ENCODE measurements at places on chromosomes 4 and X. TPM values are rescaled to one million over a fixed set of nuclear protein-coding genes. Genes with fewer than 3 reads are reported as not detected.

- peaks cover 44% of the 10 kb centered on the region for H3K4me1 ChIP-seq
- peak overlapping the region; percentile 53 for H3K4me3 ChIP-seq
- peaks cover 9% of the 10 kb centered on the region for H3K36me3 ChIP-seq
- peak overlapping the region; percentile 91 for H3K27ac ChIP-seq
- peak; percentile 37 for DNase-seq
- H3K27me3 ChIP-seq: peaks cover 23% of the 10 kb centered on the region
Observed at GRCh38 chr4:140070366-140070765, 83.6 kb downstream of the MAML3 start.

Gene GLRA3
- not detected for total RNA-seq

GRCh38 chrX:47610511-47610910, 9.1 kb downstream of the SYN1 start:
- peaks cover 6% of the 10 kb centered on the region for H3K4me1 ChIP-seq
- H3K4me3 ChIP-seq: no peak overlapping the region
- no peaks in the 10 kb centered on the region for H3K27me3 ChIP-seq
- no peak for DNase-seq
- no peaks in the 10 kb centered on the region for H3K36me3 ChIP-seq

Gene HAUS7
- 45.9 TPM for total RNA-seq

Gene UCP1
- not detected for total RNA-seq

DNA sequence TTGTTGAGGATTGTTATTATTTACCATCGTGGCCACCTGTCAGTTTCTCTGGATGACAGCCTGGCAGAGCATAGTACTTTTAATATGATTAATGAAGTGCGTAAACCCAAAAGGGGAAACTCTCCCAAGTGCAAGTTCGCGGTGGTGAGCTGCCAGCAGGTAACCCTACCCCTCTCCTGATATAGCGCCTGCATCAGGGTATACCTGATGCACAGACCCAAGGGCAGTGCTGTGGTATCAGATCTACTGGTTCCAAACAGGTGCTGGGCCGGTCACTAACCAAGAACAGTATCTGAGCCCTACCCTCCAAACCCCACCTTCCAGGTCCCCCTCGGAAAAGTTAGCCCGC, 1.6 kb downstream of the RNF150 start:
- H3K4me3 ChIP-seq: peak overlapping the region; percentile 34
- peaks cover 9% of the 10 kb centered on the region for H3K4me1 ChIP-seq
- no peak overlapping the region for H3K27ac ChIP-seq
- no peaks in the 10 kb centered on the region for H3K36me3 ChIP-seq
- DNase-seq: no peak
- H3K27me3 ChIP-seq: peaks cover 83% of the 10 kb centered on the region

Gene TBC1D1
- total RNA-seq: 73.9 TPM

DNA sequence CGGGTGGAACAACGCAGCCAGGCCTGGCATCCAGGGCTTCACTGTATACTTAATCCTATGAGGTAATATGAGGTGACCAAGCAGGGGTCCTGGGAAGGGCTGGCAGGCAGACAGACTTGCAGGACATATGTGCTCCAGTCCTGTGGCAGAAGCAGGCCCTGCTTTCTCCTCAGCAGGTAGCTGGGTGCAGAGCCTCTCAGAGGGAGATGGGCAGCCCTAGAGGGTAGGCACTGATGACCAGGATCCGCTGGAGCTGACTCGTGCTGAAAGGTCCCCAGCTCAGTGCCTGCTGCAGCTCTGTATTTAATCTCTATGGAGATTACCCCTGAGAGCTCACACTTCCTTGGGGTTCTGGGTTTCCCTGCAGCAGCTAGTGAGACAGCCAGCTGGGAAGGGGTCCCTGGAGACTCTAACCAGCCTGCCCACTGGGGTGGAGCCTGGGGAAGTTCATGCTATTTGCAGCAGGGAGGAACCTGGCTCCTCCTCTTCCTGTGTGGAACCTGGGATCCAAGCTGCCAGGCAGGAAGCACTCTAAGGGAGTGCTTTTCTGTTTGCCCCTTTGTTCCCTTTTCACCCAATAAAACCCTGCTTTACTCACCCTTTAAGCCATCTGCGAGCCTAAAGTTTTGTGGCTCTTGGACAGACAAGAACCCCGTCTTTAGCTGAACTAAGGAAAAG, 339.2 kb downstream of the DCAF12L2 start:
- H3K4me1 ChIP-seq: no peaks in the 10 kb centered on the region
- DNase-seq: no peak
- no peaks in the 10 kb centered on the region for H3K36me3 ChIP-seq

- no peak for DNase-seq
- H3K4me3 ChIP-seq: no peak overlapping the region
- H3K27me3 ChIP-seq: no peaks in the 10 kb centered on the region
- H3K27ac ChIP-seq: no peak overlapping the region
- H3K36me3 ChIP-seq: peaks cover 12% of the 10 kb centered on the region
- no peaks in the 10 kb centered on the region for H3K4me1 ChIP-seq
Observed at GRCh38 chr4:41969671-41970070, 11.9 kb upstream of the DCAF4L1 start.

DNA sequence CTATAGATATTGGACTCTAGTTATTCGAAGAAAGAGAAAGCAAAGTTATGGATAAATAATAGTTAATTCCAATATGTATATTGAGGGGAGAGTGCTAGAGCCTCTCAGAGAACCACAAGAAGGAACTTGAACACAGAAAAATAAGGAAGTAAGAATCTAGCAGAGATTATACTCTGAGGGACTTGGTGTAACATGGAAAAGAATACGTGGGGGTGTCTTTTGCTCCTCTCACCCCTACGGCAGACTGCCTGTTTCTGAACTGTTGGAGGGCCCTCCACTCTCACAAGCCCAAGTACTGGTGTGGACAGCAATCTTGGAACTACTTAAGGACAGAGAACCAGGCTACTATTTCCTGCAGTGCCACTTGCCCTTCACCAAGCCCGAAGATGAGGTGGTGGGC, 1174.4 kb upstream of the PCDH10 start:
- no peaks in the 10 kb centered on the region for H3K27me3 ChIP-seq
- no peak overlapping the region for H3K27ac ChIP-seq

Gene BLOC1S4
- total RNA-seq: 17.6 TPM
